Left lobe of liver (tissue), 2 donors: ENCODE measurements at places on chromosomes 4 and X. TPM values are rescaled to one million over a fixed set of nuclear protein-coding genes. Genes with fewer than 3 reads are reported as not detected.

DNA sequence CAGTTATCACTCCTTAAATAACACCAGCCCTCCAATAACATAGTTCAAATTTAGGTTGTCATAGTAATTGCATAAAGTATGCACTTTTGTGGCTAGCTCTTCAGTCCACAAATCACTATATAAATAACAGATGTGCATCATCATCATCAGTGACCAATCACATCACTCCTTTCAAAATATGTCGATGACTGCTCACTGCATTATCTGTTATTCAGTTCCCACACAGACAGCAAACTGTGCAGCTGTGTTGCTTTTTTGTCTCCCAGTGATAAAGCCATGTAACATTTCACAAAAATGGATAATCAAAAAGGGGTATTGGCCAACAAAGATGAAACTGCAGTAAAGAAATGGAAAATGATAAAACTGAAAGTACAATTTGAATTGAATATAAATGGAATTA is 205.4 kb downstream of the DCLK2 start:
- DNase-seq = no peak

DNA sequence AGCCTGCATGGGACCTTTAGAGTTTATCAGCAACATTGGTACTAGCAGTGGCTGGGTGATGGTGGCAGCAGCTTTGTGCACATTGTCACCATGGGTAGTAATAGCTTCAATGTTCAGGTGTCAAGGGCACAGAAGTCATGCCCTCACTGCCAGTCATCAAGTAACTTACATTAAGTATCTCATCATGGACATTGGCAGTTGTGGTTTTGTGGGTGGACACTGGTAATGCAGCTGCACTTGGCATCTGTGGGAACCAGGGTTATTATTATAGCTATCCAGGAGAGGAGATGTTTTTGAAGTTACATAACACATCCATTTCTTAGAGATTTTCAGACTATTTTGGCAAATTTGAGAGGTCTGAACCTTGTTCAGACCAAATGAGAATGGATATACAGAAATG is 243.2 kb upstream of the NOCT start:
- DNase-seq = no peak

GRCh38 chrX:55758033-55758432 is 40.5 kb downstream of the RRAGB start:
- DNase-seq = no peak

GRCh38 chr4:40143926-40144508 is 52.8 kb upstream of the RHOH start:
- no peak for DNase-seq

DNA sequence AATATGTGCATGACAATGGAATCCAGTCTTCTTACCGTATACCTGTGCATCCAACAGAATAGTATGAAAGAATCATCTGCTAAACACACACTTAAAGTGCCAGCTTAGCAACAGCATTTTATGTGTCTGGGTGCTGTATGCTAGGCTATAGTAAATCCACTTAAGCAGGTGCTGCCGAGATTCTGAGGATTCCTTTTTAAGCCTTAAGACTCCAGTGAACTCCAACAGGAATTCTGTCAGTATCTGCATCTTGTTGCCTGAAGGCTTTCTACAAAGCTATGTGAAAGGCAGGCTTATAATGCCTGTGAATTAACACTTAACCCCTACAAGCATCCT is 1076.4 kb upstream of the PABPC4L start:
- DNase-seq = no peak

DNA sequence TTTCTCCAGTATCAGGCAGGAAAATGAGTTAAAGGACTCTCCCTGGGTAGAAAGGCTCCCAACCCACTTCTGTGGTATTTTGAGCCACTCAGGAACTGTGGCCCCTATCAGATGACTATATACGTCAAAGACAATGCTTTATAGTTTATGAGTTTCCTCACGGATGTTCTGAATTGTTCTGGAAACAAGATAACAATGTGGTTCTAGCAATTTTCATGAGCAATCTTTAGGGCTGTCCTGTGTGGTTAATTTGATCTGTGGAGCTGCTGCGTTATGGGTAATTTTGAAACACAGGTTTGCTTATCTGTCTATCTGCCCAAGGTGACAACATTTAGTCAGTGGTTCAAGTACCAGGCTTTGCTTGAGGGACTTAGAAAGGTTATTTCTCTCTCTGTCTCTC is 46.7 kb upstream of the IL2 start:
- DNase-seq = no peak

GRCh38 chr4:84841435-84841834 is 125.1 kb downstream of the WDFY3 start:
- no peak for DNase-seq

DNA sequence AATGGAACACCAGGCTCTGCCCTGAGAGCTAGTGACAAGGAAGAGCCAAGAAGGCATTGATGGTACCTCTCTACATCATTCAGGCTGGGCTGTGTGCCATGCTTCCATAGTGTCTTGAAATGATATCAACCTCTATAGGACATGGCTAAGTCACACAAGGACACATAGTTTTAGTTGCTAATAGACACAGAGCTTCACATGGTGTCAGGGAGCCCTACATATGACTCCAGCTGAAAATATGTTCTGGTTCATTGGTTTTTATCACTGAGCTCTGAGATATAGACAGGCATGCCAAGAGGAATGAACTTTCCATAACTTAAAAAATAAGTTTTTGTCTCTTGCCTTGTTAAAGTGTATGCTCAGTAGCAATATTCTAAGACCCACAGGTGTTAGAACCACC is 72.1 kb upstream of the PRKG2 start:
- no peak for DNase-seq

DNA sequence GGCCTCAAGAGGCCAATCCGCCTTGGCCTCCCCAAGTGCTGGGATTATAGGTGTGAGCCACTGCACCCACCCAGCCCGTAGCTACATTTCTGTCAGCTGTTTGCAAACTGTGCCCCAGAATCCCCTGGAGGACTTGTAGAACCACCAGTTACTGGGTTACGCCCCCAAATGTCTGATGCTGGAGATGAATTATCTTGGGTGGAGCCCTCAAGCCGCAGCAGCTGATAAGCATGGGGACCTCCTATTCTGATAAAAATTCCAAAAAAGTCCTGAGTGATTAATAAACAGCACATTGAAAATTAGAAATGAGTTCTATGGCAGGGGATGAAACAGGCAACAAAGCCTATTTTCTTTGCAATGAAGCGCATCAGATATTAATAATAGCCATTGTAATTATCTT is 105.0 kb downstream of the PTTG2 start:
- no peak for DNase-seq

- no peak for DNase-seq
These were observed 4.1 kb downstream of the ZNF827 start for GRCh38 chr4:145934434-145935047.

DNA sequence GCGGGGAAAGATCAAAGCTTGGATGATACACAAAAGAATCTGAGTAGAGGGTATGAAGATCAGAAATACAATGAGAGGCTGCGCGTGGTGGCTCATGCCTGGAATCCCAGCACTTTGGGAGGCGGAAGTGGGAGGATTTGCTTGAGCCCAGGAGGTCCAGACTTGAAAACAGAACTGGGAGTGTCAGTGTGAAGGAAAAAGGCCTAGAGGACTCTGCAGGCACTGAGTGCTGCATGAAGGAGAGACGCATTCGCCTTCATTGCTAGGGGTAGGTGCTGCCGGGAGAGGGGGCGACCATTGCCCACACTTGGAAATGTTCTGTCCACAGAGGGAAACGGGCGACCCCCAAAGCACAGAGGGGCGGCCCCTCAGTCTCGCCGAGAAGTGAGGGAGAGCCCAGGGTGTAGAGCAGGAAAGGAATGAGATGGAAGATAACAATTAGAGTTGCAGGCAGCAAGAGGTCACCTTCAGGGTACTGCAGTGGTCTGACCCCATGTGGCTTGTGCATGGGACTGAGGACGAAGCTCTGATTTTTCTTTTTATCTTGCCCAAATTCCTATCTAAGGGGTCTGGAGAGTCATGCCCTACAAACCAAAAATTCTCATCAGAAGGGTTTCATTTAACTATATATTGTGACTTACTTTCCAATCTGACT is 31.8 kb upstream of the ARSD start:
- no peak for DNase-seq

DNA sequence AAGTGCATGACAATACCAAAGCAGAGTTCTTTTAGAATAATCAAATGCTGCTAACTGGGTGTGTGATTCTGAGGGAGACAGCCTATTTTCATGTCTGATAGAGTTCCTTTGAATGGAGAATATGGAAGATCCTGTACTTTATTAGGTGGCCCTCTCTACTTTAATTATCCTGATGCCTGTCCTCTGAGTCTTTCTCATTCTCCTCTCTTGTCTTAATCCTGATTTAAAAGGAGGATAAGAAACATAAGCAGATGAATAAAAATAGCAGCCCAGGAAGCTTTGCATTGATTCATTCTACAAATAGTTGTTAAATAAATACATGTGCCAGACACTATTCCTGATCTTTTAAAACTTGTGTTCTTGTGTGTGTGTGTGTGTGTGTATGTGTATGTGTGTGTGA is 387.3 kb downstream of the SPRY1 start:
- DNase-seq = no peak

- no peak for DNase-seq
These were observed 875.4 kb downstream of the ADGRL3 start for GRCh38 chr4:62075521-62075920.

- no peak for DNase-seq
These were observed 42.5 kb downstream of the VGLL1 start for GRCh38 chrX:136574548-136574947.

- DNase-seq = no peak
These were observed 249.4 kb downstream of the ARHGAP10 start for GRCh38 chr4:147981305-147981704.

DNA sequence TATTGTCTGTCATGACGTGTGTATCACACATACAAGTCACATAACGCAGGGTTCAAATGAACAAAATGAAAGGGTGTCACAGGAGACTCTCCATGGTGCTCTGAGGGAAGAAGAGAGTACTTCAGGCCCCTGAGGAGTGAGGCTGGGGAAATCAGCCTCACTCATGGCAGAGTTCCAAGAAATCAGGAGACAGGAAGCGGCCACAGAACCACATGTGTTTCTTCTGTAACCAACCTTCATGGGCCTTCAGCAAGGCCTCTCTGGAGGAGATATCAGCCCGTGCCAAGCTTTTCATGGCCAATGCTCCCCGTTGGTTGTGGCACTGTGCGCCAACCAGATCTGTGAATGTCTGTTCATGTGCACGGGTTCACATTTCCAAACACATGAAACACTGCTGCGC is 76.0 kb downstream of the NAT8L start:
- no peak for DNase-seq

DNA sequence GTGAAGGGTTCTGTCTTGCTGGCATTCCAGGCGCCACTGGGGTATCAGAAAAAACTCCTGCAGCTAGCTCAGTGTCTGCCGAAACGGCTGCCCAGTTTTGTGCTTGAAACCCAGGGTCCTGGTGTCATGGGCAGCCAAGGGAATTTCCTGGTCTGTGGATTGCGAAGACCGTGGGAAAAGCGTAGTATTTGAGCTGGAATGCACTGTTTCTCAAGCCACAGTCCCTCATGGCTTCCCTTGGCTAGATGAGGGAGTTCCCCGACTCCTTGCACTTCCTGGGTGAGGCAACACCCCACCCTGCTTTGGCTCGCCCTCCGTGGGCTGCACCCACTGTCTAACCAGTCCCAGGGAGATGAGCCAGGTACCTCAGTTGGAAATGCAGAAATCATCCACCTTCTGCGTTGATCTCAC is 40.1 kb downstream of the NOP14 start:
- DNase-seq = peak; percentile 35

GRCh38 chr4:10613926-10614478 is 70.6 kb downstream of the CLNK start:
- no peak for DNase-seq

DNA sequence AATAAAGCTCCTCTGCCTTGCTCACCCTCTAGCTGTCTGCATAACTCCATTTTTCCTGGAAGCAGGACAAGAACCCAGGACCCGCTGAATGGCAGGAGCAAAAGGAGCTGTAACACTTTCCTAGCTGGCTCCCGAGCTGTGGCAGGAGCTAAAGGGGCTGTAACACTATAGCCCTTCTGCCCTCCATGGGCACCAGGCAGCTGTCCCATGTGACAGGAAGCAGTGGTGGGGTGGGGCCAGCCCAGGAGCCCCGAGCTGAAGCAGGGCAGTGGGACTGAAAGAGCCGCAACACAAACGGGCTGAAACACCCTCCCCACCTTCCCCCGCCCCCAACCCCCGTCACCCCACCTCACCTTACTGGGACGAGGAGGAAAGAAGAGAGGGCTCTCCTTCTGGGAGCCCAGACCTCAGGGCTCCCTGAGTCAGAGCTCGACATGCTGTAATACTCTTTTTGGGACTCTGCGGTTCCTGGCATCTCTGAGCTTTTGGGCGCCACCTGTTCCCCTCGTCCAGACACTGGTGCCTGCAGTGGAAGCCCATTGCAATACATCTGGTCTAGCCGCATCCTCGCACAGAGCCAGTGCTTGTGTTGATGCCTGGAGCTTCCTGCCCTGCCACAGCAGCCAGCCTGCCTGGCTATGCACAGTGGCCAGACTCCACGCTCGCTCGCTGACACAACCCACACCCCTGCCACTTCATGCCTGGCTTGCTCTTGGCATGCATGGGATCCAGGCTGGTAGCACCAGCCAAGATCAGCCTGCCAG is 39.4 kb downstream of the PPM1K start:
- DNase-seq = no peak

GRCh38 chr4:126856906-126857305 is 775.9 kb upstream of the INTU start:
- no peak for DNase-seq

TCEAL7 gene
- 0.28 TPM for total RNA-seq

CXCL1 gene
- 0.23 TPM for total RNA-seq

ABCG2 gene
- 7.2 TPM for total RNA-seq

LIAS gene
- total RNA-seq = 13.7 TPM

TRPC5OS gene
- total RNA-seq = not detected

FDCSP gene
- total RNA-seq = not detected

ITGB1BP2 gene
- total RNA-seq = 1.0 TPM

ZNF157 gene
- not detected for total RNA-seq

NEK1 gene
- total RNA-seq = 5.1 TPM
